ENCODE measurements at places on chromosomes 1 and 21. TPM values are rescaled to one million over a fixed set of nuclear protein-coding genes. Genes with fewer than 3 reads are reported as not detected.

ZNF648 gene
- not detected for total RNA-seq

DBT gene
- 10.8 TPM for total RNA-seq

GPA33 gene
- total RNA-seq: not detected

KRTAP19-1 gene
- not detected for total RNA-seq

SPATA21 gene
- total RNA-seq: not detected

CYP4X1 gene
- 1.2 TPM for total RNA-seq

C1orf52 gene
- 20.1 TPM for total RNA-seq

RAB7B gene
- total RNA-seq: 6.5 TPM

WDR64 gene
- not detected for total RNA-seq

Data from smooth muscle cell of the pulmonary artery (primary cell).